ENCODE measurements at places on chromosomes 13 and 19.

- no peak for DNase-seq
Observed at GRCh38 chr13:60348097-60348496, 48.9 kb upstream of the TDRD3 start.

GRCh38 chr19:46009530-46010510, 13.0 kb downstream of the PGLYRP1 start:
- peak; percentile 70 for DNase-seq

DNA sequence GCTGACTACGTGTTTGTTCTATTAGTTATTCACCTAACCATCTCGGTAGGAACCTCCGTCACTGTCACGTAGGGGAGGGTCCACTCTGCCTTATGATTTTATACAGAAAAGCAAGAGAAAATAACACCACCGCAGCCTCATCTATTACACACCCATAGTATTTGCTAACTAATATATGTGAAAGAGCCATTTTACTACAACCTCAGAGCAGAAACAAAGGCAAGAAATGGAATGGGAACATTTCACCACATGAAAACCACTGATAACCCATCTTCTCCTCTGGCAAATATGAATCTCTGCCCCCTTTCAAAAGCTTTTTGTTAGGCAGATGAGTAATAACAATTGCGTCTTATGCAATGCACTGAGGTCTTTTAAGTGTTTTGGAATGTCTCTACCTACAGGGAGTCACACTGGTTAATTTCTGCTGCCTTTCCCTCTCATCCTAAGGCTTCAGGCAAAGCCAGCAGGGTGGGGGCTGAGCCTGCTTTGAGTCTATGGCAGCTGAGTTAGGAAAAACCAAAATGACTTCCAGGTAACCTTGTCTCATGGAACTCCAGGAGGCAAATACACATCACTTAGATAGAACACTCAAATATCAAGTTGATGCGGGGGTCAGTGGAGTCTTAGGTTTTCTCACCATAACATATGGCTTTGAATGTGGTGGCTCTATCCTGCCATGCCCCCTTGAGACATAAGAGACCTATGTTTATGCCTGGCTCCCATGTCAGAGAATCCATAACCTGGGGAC, 15.0 kb downstream of the TSHZ3 start:
- no peak for DNase-seq

GRCh38 chr13:35252536-35253205, 223.8 kb downstream of the MAB21L1 start:
- DNase-seq, result no peak

- no peak for DNase-seq
Observed at GRCh38 chr13:51361106-51361505, 21.6 kb downstream of the SERPINE3 start.

- no peak for DNase-seq
Observed at GRCh38 chr19:29217616-29218015, 4.7 kb upstream of the UQCRFS1 start.

GRCh38 chr13:85074543-85075313, 724.5 kb downstream of the SLITRK6 start:
- DNase-seq, result no peak
